ENCODE measurements at places on chromosomes 12 and 14. TPM values are rescaled to one million over a fixed set of nuclear protein-coding genes. Genes with fewer than 3 reads are reported as not detected.

Gene MORN3
- 2.0 TPM for polyA plus RNA-seq

Gene POTEM
- polyA plus RNA-seq, result not detected

Gene DLGAP5
- 0.42 TPM for polyA plus RNA-seq

Gene GSKIP
- 21.2 TPM for polyA plus RNA-seq

Gene MAP3K9
- polyA plus RNA-seq, result 0.48 TPM

Gene PPP1R1A
- not detected for polyA plus RNA-seq

Gene TPCN1
- 3.1 TPM for polyA plus RNA-seq

Gene ADGRD1
- polyA plus RNA-seq, result not detected

Gene TMEM132D
- 0.06 TPM for polyA plus RNA-seq

Gene HOXC12
- polyA plus RNA-seq, result not detected

Gene TMCC3
- 12.4 TPM for polyA plus RNA-seq

Gene PLBD1
- 1.8 TPM for polyA plus RNA-seq

Gene RAPGEF3
- 0.25 TPM for polyA plus RNA-seq

Gene HSPB8
- not detected for polyA plus RNA-seq

Gene RND1
- not detected for polyA plus RNA-seq

Gene GDF3
- not detected for polyA plus RNA-seq

Gene RBM25
- polyA plus RNA-seq, result 67.4 TPM

Gene RPL36AL
- polyA plus RNA-seq, result 654 TPM

Gene RAB2B
- 7.7 TPM for polyA plus RNA-seq

Gene CIROP
- not detected for polyA plus RNA-seq

Gene EGLN3
- polyA plus RNA-seq, result 1.6 TPM

Gene AICDA
- not detected for polyA plus RNA-seq

Gene CCDC196
- polyA plus RNA-seq, result not detected

Gene RD3L
- not detected for polyA plus RNA-seq

Gene TAPBPL
- polyA plus RNA-seq, result 276 TPM

Gene ANO2
- not detected for polyA plus RNA-seq

Gene GLS2
- 2.0 TPM for polyA plus RNA-seq

Gene WDR20
- 14.0 TPM for polyA plus RNA-seq

Gene TSHR
- not detected for polyA plus RNA-seq

Gene LRP1-AS
- polyA plus RNA-seq, result not detected

Gene AKAP3
- polyA plus RNA-seq, result not detected
